ENCODE measurements at places on chromosomes 4 and X.
A peak's percentile ranks its signal among the peaks of the same experiment; 100 is the strongest.

DNA sequence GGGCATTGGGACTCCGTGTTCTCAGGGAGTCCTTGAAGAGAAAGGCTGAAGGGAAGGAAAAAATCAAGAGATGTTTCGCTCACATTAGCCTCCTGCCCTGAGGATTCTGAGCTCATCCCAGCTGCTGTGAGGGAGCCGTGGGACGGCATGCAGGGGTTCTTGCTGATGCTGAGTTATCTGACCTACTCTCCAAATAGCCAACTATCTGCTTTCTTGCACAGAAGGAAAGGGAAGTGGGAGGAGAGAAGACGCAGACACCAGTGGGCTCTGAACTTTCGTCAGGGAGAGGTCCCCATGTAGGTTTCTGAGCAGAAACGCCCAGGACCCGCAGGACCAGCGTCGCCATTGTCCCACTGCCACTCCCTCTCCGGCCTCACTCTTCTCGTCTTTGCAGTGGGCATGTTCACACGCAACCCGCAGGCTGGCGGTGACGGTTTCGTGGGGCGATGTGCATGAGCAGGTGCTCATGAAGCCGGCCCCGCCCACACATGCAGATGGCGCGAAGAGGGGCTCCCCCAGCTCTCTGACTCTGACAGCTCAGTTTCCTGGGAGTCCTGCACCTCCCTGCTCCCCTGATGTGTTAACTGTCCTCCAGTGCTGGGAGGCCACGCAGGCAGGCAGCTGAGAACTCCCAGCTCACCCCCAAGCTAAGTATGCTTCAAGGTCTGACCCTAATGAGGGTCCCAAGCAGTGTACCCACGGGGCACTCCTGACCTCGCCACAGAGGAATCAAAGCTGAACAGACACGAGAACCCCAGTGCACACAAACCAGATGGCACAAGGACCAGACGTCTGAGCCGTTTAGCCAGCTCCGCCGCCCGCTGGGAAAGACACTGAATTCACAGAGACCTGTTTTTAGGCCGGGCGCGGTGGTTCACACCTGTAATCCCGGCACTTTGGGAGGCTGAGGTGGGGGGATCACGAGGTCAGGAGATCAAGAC is 13.6 kb upstream of the ABLIM2 start:
- DNase-seq = peak; percentile 27

- DNase-seq = no peak
Observed at GRCh38 chr4:6516762-6517161, 44.3 kb upstream of the PPP2R2C start.

DNA sequence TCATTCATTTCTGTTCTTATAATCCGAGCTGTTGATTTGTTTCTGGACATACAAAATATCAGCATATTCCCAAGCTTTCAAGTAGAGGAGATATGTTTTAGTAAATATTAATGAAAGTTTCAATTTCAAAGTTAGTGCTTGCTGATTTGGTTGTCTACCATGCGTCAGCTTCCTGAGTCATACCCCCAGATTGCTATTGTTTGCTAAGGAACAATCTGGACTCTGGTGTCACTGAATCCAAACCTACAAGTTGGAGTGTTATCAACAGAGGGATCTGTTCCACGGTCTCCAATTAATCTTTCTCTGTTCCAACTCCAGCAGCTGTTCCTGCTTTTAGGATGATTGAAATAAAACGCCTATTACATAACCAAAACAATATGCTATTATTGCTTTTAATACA is 96.1 kb upstream of the FAM9A start:
- DNase-seq = no peak

DNA sequence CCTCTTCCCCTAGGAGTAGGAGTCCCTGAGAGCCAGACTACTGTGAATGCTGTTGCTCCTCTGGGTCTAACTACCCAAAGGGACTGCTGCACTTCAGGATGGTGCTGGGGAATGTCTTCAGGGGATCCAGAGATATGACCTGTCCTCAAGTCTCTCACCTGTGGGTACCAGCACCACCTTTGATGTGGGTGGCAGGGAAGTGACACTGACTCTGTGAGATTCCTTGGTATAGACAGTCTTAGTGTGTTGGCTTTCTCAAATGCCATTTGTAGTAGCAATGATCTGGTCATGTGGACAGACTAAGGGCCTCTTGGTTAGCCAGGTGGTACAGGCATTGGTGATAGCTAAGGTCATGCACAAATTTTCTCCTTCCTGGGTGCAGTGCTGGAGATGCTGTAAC is 108.9 kb upstream of the ADAMTS3 start:
- no peak for DNase-seq

DNA sequence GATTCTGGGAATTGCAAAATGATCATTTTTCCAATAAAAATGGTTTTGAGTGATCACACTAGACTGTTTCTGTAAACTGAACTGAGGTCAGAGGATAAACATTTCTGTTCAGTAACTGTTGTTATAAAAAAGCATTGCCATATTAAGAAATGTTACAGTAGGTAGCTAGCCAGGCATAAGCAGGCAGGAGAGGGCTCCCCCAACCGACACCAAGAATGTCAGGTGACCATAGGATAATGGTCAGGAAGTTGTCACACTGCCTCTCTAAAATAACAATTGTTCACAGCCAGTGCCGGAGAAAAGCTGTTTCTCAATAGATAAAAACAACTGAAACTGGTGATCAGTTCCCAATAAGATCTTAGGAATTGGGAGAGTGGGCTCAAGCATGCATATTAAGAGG is 306.2 kb upstream of the SLIT2 start:
- no peak for DNase-seq

- DNase-seq = no peak
Observed at GRCh38 chr4:71081192-71081591, 87.7 kb downstream of the DCK start.

DNA sequence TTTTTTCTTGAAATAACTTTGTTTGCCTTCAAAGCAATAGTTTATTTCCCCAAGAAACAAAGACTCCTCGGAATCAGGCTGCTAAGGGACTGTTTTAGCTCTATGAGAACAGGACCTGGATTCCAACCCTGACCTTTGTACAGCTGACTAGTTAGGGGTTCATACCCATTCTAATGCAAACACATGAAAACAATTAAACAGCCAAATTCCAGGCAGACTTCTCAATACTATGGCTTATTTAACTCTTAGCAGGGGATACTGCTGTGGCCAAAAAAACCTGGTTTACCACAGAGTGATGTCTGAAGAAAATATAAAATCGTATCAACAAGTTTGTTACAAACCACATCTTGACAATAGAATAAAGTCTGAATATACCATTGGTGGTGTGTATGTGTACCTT is 129.6 kb upstream of the INTU start:
- no peak for DNase-seq

GRCh38 chrX:110032534-110033147 is 29.7 kb downstream of the TMEM164 start:
- no peak for DNase-seq

DNA sequence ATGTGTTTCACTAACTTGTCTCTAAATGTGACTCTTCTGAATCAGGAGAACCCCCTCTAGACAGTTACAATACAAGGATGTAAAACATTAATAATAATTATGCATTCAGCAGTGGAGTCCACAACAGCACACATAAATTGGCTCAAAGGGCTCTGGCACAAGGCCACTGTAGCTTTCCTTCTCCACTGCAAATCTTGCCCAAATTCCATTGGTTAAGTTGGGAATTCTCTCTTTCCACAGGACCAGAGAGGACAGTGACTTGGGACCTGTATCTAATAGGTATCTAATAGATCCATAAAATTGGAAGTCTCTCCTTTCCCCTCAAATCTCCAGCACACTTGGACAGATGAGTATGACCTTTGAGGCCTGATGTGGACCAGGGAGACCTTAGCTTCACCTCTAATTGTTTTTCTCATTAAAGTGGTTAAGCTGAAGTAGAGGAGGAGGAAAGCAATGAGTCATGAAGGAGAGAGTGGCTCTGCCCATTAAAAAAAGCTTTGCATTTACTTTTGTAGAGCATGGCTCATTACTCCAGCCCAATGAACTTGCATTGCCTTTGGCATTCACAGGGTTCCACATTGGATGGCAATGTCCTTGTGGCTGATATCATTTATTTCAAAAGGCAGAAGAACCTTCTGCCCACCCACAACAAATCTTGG is 72.3 kb upstream of the SH3RF1 start:
- no peak for DNase-seq

- DNase-seq = no peak
Observed at GRCh38 chr4:90159193-90159592, 32.0 kb downstream of the CCSER1 start.

GRCh38 chrX:139881572-139881971 is 51.3 kb downstream of the ATP11C start:
- DNase-seq = no peak

DNA sequence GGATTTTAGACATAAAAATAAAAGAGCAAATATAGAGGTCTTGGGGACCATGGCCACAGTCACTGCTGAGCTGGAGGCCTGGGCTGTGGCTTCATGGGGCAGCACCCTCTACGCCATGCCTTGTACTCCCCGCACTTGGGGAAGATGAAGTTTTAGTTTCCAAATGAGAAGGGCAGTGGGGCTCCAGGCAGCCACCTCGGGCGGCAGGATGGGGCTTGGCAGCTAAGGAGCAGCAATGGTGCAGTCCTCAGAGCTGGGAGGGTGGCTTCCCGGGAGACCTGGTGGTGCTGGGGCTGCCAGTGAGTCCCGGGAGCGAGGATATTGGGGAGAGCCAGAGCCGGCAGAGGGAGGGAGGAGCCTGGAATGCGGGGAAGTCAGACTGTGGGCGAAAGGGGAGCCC is 2.4 kb downstream of the CXCR3 start:
- no peak for DNase-seq

GRCh38 chr4:152936446-152937335 is 568 bp downstream of the FHDC1 start:
- DNase-seq = no peak

DNA sequence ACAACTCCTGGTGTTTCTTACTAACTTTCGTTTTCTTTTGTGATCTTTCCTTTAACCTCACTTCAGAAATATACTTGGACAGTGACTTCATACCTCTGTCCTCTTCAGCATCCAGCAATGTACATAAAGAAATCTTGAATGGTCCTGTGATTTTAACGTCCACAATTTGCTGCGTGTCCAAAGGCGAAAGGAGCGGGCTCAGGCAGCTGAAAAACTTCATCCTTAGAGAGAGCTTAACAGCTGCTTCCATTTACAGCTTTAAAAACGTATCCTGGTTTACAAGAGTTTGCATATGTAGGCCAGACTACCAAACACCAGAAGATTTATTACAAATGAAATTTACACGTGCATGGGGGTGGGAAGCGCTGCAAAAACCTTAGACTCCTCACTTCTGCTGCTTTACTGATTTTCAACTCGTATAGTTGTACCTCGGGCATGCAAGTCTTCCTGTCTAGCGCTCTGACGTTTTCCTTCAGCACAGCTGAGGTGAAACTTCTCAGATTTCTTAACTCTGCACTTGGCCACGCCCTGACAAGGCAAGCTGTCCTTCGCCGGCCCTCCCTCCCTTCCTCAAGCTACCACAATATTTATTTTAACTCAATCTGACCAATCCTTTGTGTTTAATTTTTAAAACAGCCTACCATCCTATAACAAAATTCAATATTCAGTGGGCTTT is 406.4 kb downstream of the FAM47A start:
- no peak for DNase-seq

GRCh38 chr4:117387072-117387471 is 301.7 kb upstream of the TRAM1L1 start:
- no peak for DNase-seq

DNA sequence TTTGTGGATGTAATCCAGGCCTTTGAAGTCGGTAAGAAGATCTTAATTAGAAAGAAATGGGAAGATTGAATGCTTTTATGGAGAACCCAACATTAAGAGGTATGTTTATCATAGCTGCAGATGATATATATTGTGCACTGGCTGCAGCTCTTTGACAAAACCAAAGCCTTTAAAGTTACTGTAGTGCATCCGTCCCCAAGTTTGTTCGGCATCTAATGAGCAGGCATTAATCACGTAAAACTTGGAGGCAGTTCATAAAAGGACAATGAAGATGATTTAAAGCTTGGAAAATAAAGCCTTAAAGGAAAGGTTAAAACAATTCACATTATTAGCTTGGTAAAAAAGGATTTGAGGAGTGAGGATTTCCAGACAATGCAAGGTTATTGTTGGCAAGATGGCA is 150.8 kb upstream of the ARX start:
- DNase-seq = no peak

GRCh38 chrX:25158635-25159034 is 142.9 kb upstream of the ARX start:
- DNase-seq = no peak

- DNase-seq = no peak
Observed at GRCh38 chrX:10902001-10902400, 209.1 kb upstream of the HCCS start.

GRCh38 chrX:9141496-9141895 is 107.6 kb upstream of the FAM9B start:
- DNase-seq = no peak

- no peak for DNase-seq
Observed at GRCh38 chr4:129822701-129823100, 726.7 kb downstream of the C4orf33 start.

- no peak for DNase-seq
Observed at GRCh38 chrX:78759081-78759480, 11.6 kb downstream of the LPAR4 start.

DNA sequence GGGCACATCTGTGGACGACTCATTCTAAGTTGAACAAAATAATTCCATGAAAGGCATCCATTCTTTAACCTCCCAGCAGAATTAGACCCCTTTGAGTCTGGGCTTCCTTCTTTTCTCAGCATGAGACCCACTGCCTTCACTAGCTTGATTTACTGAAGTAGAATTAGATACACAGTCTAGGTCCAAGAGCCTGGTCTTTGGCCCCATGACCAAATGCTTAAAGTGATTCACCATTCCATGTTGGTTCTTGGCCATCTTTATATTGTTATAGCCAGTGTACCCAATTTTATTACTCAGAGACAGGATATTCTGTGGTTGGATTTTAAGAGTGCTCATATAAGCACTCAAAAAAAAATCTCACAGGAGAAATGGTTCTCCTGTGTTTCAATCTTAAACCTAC is 155.3 kb upstream of the GPC4 start:
- DNase-seq = no peak

GRCh38 chr4:109969087-109969486 is 56.4 kb downstream of the EGF start:
- DNase-seq = no peak

DNA sequence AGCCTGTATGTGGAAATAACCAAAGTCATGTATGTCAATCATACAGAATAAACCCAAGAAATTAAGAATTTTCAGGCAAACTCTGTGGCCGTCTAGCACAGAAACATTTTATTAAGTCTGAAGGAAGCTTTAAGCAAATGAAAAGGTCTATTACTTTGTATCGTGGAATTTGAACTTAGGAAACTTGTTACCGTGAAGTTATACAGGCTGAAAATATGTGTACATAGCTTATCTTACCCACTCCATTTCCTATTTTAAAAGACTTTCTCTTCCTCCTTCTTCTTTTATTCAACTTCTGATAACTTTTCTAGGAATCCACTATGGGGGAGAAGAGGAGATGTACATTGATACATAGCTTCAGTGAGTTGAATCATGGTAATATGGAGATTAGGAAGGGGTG is 108.3 kb downstream of the AGTR2 start:
- DNase-seq = no peak
